ENCODE measurements at places on chromosomes 11 and 22. TPM values are rescaled to one million over a fixed set of nuclear protein-coding genes. Genes with fewer than 3 reads are reported as not detected.

DNA sequence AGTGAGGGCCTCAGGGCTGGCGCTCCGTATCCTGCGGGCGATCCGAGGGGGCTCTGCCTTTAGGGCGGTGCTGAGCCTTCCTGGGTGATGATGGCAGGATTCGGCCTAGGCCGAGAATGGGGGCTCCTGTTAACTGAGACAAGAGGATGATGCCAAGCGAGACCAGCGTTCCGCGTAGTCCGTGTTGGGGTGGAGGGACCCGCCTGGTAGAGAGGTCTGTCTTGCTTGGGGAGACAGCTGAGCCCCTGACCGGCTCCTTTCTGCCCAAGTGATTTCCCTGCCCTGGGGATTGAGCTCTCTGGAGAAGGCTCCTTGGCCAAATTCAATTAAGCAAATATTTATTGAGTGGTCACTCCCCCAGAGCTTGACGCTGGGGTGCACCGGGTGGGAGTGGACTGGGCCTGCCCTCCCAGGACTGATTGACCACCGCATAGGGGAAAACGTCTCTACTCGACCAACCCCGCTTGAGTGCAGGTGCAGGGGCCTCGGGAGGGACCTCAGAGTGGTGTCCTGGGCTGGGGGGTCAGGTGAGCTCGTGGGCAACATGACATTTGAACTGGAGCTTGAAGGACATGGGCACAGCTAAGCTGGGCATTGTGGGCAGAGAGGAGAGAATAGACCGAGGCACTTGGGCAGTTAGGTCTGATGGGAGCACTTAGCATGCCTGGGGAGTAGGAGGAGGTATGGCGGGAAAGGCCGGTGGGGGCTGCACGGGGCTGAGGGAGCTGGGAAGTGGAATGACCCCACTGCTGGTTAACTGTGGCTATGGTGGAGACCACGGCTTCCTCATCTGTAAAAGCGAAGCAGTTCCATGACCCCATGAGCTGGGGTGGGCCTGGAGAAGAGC, 1.1 kb downstream of the GNAZ start:
- DNase-seq: no peak
- peak overlapping the region; percentile 42 for H3K4me3 ChIP-seq
- peaks cover 6% of the 10 kb centered on the region for H3K27me3 ChIP-seq
- peaks cover 22% of the 10 kb centered on the region for H3K4me1 ChIP-seq
- no peaks in the 10 kb centered on the region for H3K36me3 ChIP-seq

DNA sequence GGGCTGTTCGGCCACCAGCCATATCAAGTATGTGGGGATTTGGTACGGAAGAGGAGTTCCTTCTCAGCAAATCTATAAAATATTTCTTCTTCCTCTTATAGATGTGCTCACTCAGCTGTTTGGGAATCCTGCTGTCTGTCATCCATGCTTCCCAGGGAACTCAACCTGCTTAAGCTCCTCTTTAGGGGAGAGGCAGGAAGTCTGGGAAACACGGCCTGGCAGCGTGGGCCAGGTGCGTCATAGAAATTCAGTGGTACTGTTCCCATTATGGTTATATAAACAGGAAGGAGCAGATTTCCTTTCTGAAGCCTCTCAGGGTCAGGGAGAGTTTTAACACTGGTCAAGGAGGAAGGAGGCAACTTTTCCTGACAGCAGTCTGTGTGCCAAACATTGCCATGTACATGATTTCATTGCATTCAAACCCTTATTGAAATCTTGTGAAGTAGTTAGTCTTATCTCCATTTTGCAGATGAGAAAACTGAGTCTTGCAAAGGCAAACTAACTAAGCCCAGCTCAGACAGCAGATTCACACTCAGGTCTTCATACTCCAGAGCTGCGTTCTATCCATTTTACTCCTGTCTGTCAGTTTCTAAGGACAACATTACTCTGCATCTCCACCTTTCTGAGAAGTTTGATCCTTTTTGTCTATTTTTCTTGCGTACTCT, 35.4 kb upstream of the AMOTL1 start:
- H3K4me3 ChIP-seq: no peak overlapping the region
- H3K27ac ChIP-seq: no peak overlapping the region
- no peaks in the 10 kb centered on the region for H3K36me3 ChIP-seq
- H3K27me3 ChIP-seq: peaks cover 5% of the 10 kb centered on the region

- no peak overlapping the region for H3K27ac ChIP-seq
- no peak for DNase-seq
- H3K4me3 ChIP-seq: no peak overlapping the region
- H3K27me3 ChIP-seq: no peaks in the 10 kb centered on the region
- no peaks in the 10 kb centered on the region for H3K36me3 ChIP-seq
Measured at GRCh38 chr11:23320131-23320530, 459.9 kb upstream of the CCDC179 start.

GRCh38 chr11:33987975-33988580, 63.5 kb upstream of the CAPRIN1 start:
- H3K36me3 ChIP-seq: no peaks in the 10 kb centered on the region
- no peak overlapping the region for H3K4me3 ChIP-seq
- peak; percentile 88 for DNase-seq
- peaks cover 2% of the 10 kb centered on the region for H3K27me3 ChIP-seq
- H3K27ac ChIP-seq: no peak overlapping the region
- no peaks in the 10 kb centered on the region for H3K4me1 ChIP-seq

DNA sequence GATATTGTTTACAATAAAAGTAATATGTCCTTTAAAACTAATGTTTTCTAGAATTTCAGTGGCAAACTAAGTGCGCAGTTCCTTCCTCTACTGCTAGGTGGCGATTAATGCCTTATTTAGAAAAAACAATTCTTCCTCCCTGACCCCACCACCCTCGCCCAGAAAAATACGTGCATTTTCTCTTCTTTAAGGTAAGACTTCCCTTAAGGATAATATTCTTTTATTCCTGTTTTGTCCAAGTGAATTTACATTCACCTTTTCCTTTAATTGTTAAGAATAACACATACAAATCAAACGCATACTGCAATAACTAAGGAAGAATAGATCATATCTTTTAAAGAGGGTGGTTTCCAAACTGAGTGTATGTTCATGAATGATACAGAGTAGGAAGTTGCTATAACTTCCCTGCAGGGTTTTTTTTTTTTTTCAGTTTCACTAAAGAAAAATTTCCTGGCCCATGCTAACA, 17.0 kb upstream of the PSMA1 start:
- H3K4me1 ChIP-seq: peaks cover 7% of the 10 kb centered on the region
- H3K36me3 ChIP-seq: no peaks in the 10 kb centered on the region
- no peaks in the 10 kb centered on the region for H3K27me3 ChIP-seq
- H3K27ac ChIP-seq: no peak overlapping the region

DNA sequence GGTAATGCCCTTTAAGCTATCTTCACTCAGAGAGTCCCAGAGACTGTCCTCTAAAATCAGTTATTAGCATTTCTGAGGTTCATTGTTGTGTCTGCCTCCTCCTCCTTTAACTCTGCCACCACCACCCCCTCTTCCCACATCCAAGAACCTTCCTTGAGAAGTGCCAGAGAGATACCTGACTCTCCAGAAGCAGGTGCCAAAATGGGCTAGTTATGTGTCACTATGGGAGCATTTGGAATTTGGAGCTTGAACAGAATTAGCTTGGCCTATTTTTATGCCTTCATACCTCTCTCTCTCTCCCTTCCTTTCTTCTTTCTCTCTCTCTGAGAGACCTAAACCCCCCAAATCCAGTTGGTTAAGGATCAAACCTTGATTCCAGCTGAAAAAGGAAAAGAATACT, 75.9 kb downstream of the AMOTL1 start:
- H3K4me1 ChIP-seq: no peaks in the 10 kb centered on the region
- DNase-seq: no peak
- no peaks in the 10 kb centered on the region for H3K27me3 ChIP-seq
- H3K36me3 ChIP-seq: no peaks in the 10 kb centered on the region
- H3K4me3 ChIP-seq: no peak overlapping the region

DNA sequence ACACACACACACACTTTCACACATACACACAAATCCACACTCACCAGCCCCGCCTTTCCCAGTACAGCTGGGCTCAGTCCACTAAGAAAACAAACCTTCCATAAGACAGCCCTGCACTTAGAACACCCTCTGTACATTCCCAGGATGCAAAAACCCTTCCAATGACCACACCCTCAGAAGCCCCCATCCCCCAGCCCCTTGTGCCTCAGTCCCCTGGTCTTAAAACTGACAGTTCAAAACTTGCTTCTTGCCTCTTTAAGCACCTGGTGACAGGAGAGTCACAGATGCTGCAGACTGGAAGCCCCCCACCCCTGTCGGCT, 23.0 kb downstream of the APLNR start:
- H3K27me3 ChIP-seq: peaks cover 7% of the 10 kb centered on the region
- H3K4me3 ChIP-seq: no peak overlapping the region
- H3K36me3 ChIP-seq: no peaks in the 10 kb centered on the region
- H3K27ac ChIP-seq: no peak overlapping the region
- no peak for DNase-seq
- no peaks in the 10 kb centered on the region for H3K4me1 ChIP-seq

GRCh38 chr22:30196141-30196879, 50.2 kb downstream of the LIF start:
- no peak overlapping the region for H3K27ac ChIP-seq
- peak; percentile 14 for DNase-seq
- no peaks in the 10 kb centered on the region for H3K27me3 ChIP-seq
- no peaks in the 10 kb centered on the region for H3K36me3 ChIP-seq
- H3K4me1 ChIP-seq: peaks cover 32% of the 10 kb centered on the region

GRCh38 chr11:61417670-61418069, 12.1 kb downstream of the CPSF7 start:
- no peak for DNase-seq
- H3K27me3 ChIP-seq: no peaks in the 10 kb centered on the region
- peaks cover 12% of the 10 kb centered on the region for H3K4me1 ChIP-seq
- no peak overlapping the region for H3K4me3 ChIP-seq
- peaks cover 94% of the 10 kb centered on the region for H3K36me3 ChIP-seq

DNA sequence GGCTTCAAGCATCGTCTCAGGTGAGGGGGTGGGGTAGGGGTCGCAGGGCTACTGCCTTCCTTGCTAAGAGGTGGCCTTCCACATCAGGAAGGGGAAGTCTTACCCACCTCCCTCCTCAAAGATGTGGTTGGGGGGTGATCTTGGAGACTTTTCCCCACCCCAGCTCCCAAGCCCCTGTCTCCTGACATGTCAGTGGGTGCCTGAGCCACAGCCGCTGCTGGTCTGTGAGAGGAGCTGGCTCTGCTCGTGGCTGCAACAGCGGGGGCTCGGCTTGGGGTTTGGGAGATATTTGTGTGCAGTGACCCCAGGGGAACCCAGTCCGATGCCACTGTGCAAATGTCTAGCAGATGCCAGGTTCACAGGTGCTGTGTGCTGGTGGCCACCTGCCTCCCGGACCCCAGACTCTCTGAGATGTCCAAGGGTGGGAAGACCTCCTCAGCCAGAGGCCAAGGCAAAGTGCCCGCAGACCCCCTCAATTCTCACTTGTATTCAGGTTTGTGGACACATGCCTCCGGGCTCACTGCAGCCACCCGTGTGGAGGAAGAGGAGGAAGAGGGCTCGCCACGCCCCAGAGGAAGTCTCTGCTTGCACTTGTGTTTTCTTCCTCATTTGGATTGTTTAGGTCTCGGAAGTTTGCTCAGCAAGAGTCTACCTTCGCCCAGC, 1.9 kb downstream of the KCNQ1 start:
- H3K4me1 ChIP-seq: peaks cover 67% of the 10 kb centered on the region
- H3K36me3 ChIP-seq: peaks cover 8% of the 10 kb centered on the region
- no peaks in the 10 kb centered on the region for H3K27me3 ChIP-seq

DNA sequence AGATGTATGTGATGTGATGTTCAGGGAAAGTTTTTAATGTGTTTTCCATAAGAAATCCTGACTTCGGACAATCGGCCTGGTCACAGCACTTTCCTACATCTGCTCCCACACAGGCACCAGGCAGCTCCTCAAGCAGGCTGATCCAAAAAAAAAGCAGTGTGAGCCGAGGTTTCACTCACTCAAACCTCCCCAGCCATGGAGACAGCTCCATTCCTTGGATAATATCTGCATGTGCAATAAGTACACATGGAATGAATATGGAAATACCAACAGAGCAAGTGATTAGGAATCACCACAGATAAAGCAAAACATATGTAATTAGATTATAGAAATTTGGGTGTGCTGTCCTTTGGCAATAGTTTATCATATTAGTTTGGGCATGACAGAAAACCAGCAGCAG, 88.8 kb upstream of the API5 start:
- H3K36me3 ChIP-seq: no peaks in the 10 kb centered on the region
- no peak for DNase-seq
- H3K4me1 ChIP-seq: no peaks in the 10 kb centered on the region
- H3K27ac ChIP-seq: no peak overlapping the region
- no peak overlapping the region for H3K4me3 ChIP-seq

- no peaks in the 10 kb centered on the region for H3K36me3 ChIP-seq
- no peaks in the 10 kb centered on the region for H3K27me3 ChIP-seq
- peaks cover 30% of the 10 kb centered on the region for H3K4me1 ChIP-seq
Measured at GRCh38 chr11:61777234-61778090, 14.9 kb downstream of the TMEM258 start.

DNA sequence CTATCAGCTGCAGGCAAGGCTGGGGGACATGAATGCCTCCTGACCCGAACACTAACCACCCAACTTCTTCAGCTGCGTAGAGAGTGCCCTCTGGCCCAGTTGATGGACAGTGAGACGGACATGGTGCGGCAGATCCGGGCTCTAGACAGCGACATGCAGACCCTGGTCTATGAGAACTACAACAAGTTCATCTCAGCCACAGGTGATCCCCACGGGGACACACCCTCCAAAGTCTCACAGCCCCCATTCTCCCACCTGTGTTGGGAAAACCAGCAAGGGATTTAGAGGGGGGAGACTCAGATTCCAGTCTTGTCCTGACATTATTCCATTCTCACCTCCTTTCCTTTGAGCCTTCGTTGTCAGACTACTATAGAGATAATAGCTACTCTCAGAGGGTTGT, 912 bp downstream of the VPS51 start:
- no peak for DNase-seq
- H3K36me3 ChIP-seq: peaks cover 18% of the 10 kb centered on the region
- peak overlapping the region; percentile 85 for H3K27ac ChIP-seq
- no peaks in the 10 kb centered on the region for H3K27me3 ChIP-seq

The UFD1 gene
- total RNA-seq: 68.5 TPM

The KCTD17 gene
- total RNA-seq: 17.9 TPM

The MRGPRF gene
- total RNA-seq: not detected

Measured in CD4-positive, alpha-beta T cell (primary cell).